ENCODE measurements at places on chromosomes 13 and 19.

DNA sequence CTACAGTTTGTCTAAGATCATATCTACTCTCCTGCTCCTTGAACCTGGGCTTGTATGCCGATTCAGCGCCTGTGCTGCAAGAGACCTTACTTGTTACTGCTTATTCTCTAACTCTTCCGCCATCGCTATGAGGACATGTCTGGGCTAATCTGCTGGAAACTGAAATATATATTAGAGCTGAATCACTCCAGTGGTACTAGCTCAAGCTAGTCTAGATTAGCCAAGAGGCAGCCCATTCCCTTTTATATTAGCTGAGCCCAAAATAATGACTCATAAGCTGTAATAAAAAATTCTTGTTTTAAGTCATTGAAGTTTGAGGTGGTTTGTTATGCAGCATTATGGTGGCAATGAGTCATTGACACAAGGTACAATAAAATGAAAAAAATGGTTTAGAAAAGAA is 52.8 kb downstream of the SLC6A16 start:
- no peak for DNase-seq

- no peak for DNase-seq
Observed at GRCh38 chr13:90746230-90746629, 601.3 kb upstream of the MIR17HG start.

GRCh38 chr19:11780431-11781020 is 13.7 kb downstream of the ZNF441 start:
- no peak for DNase-seq

DNA sequence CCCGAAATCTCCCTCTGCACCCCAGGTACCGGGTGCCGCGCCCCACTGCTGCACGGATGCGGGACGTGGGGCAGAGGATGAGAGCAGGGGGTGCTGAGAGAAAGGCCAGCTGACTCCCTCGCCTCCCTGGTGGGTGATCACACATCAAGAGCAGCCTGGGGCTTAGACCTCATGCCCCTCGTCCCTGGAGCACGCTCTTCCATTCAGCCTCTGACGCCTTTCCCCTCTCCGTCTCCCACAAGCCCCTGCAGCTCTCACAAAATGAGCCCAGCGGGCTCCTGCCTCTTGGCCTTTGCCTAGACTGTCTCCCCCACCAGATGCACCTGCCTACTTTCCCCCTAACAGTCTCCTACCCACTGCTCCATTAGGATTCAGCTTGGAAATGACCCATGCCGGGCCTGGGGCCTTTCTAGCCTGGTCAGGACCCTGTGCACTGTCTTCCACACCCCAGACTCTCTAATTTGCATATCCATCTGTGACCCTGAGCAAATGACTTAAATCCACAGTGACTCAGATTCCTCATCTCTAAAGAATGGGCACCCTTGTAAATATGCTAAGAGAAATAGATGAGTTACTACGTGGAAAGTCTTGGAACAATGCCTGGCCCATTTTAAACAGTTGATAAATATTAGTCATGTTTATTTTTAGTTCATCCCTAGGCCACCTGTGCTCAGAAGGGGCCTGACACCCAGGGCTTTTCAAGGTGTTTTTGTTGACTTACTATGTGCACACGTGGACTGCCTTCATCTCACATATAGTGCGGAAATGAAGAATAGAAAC is 582 bp upstream of the PTPRH start:
- DNase-seq, result no peak

DNA sequence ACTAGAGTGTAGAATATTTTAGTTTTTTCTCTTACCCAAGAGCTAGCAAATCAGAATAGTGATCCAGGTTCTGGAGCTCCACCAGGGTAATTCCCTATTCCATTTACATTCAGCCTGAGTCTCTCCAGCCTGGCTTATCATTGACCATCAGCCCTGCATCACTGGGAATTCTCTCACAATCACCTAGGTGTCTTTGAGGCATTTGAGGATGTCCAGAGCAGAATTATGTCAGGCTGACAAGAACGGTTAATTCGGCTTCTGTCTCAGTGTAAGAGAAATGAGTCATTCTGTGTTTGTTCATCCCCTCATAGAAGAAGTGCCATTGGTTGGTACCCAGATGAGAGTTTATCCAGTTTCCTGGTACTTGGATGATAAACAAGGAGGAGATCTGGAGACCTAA is 180.5 kb downstream of the ZNF737 start:
- DNase-seq, result no peak

GRCh38 chr19:54159352-54160181 is at the start of gene LENG1:
LENG1 (minus strand) TSS chr19:54159721; CDS start chr19:54159695, 26 bp downstream.
- peak; percentile 97 for DNase-seq

- DNase-seq, result no peak
Observed at GRCh38 chr13:110272227-110272626, 34.7 kb downstream of the COL4A1 start.

DNA sequence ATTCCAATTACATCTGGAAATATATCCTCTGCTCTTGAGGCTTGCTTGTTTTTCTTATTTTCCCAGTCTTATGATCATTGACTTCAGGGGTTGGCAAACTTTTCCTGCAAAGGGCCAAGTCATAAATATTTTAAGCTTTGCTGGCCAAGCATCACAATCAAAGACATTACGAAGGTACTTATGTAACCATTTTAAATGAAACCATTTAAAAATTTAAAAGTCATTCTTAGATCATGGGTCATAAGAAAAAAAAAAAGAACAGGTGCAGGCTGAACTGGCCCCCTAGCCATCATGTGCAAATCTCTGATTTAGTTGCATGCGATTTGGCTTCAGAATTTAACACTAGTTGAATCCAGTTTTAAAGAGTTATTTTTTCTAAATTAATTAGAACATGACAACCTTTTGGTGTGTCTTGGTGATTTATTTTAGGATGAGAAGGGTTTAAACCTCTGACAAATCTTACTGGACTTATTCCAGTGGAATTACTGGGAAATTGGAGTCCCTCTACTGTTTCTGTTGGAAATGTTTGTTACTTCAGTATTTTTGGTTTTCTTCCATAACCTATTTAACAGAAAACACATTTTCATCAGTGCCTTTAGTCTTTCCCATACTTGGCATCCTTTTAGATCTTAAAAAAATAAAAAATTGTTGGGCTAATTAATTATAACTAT is 148.1 kb downstream of the NHLRC3 start:
- DNase-seq, result no peak

DNA sequence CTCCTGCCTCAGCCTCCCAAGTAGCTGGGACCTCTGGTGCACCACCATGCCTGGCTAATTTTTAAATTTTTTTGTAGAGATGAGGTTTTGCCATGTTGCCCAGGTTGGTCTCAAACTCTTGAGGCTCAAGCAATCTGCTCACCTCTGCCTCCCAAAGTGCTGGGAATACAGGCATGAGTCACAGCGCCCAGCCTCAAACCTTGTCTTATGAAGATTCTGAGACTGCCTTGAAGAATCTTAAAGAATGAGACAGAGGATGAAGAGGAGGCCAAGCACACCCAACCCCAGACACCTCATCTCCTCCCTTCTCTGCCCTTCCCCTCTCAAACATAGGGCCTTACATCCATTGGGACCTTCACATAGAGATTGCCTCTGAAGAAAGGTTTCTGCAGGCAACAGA is 179.7 kb downstream of the ABCC4 start:
- no peak for DNase-seq

GRCh38 chr13:52949742-52950141 is 78.9 kb upstream of the OLFM4 start:
- no peak for DNase-seq

DNA sequence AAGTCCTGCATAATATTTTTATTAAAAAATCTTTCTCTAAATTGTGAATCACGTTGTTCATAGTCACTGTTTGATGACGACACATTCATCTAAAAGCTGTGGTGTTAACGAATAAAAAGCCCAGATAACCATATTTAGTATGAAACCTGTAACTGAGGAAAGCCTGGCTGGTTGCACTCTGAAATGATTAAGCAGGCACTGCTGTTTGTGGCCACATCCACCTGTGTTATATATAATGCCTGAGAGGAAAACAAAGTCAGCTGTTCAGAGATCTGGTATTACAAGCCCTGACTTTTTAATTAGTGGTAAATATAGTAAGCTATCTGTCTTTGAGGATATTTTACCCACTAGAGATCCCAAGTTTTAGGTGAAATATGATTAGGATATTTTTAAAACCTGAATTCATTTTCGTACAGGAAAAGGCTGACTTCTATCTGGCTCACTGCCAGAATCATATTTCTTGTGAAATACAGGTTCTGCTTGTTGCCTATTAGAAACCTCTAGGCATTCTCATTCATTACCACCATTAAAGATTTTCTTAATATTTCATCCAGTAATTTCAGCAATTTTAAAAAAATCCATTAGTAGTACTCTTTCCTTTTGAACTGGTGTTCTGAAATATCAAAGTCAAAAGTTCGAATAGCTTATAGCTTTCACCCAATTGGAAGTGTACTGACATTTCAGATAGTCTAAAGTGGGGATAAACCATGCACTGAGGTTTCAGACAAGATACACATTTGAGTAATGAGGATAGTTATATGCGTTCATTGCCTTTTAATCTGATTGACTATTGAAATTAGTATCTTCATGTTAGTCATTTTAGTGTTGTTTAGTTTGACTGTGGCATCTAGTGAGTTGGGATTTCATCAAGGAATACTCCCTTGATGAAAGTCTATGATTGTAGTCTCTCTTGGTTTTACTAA is 79.7 kb downstream of the LMO7 start:
- DNase-seq, result no peak

- no peak for DNase-seq
Observed at GRCh38 chr13:26460648-26461047, 96.8 kb upstream of the WASF3 start.

- DNase-seq, result no peak
Observed at GRCh38 chr19:17041976-17042375, 15.4 kb upstream of the CPAMD8 start.

DNA sequence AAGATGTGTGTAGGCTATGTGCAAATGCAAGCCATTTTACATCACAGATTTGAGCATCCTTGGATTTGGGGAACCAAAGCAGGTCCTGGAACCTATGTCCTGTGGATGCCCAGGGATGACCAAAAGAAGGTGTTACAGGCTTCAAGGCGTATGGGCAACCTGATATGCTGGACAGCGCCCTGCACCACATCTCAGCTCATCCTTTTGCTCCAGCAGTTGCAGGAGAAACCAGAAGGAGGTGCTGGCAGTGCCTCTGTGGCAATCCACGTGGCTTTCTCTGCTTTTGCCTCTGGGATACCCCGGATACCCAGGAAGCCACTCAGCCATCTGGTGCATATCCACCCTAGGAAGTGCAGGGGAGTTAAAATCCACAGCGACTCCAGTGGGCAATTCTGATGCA is 110.3 kb upstream of the VSTM2B start:
- no peak for DNase-seq

- DNase-seq, result no peak
Observed at GRCh38 chr19:294946-295686, 3.9 kb upstream of the PLPP2 start.

DNA sequence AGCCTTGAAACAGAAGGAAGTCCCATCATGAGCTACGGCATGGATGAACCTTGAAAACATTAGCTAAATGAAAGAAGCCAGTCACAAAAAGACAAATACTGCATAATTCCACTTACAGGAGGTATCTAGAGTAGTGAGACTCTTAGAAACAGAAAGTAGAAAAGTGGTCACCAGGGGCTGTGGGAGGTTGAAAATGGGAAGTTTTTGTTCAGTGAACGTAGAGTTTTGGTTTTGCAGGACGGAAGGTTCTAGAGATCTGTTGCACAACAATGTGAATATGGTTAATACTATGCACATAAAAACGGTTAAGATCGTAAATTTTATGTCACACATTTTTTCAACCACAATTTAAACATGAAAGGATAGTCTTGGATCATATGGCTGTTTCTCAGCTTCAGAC is 11.9 kb upstream of the SLC10A2 start:
- no peak for DNase-seq

Measured in stimulated activated CD4-positive, alpha-beta T cell treated with anti-CD3 and anti-CD28 coated beads, Interleukin-15, amount 100 ng/mL, for 1 hour (primary cell).